ENCODE measurements at places on chromosomes 16 and 17.

- DNase-seq = no peak
Measured at GRCh38 chr17:60371818-60372510, 20.0 kb downstream of the USP32 start.

DNA sequence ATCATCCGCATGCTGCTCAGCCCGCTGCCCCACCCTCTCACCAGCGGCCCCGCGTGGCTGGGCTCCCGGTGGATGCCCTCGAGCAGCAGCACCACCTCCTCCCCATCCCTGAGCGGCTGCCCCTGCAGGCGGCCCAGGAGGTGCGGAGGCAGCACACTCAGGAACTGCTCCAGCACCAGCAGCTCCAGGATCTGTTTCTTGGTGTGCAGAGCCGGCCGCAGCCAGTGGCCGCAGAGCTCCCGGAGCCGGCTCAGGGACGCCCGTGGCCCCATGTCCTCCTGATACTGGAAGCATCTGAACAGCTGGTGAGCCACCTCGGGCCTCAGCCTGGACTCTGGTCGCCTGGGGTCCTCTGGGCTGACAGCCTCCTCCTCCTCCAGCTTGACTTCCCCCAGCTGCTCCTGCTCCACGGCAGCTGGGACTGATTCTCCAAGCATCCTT lies 6.6 kb downstream of the ZSCAN10 start:
- no peak for DNase-seq

DNA sequence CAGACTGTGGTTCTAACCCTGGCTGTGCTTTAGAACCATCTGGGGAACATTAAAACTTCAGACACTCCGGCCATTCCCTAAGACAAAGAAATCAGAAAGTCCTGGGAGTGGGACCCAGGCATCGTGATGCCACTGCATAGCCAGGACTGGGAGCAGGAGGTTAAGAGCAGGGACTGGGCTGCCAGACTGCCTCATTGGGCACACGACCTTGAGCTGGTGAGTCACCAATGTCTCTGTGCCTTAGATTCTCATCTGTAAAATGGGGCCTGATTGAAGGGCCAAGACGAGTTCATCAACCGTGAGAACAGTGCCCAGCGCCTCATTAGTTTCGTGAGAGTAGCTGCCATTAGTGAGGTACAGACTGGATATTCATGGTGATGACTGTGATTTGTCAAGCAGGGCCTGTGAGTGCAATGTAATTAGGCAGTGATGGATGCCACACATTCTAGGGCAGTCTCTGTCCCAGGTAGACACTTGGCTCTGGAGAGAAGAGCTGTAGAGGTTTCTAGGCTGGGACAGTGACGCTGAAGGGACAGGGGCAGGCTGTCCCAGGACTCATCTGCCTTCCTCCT lies 196.8 kb downstream of the NTN1 start:
- DNase-seq = no peak

- DNase-seq = no peak
Measured at GRCh38 chr17:75142236-75142971, 10.9 kb upstream of the NT5C start.

GRCh38 chr16:60279061-60279665 lies 1545.0 kb upstream of the GOT2 start:
- no peak for DNase-seq

DNA sequence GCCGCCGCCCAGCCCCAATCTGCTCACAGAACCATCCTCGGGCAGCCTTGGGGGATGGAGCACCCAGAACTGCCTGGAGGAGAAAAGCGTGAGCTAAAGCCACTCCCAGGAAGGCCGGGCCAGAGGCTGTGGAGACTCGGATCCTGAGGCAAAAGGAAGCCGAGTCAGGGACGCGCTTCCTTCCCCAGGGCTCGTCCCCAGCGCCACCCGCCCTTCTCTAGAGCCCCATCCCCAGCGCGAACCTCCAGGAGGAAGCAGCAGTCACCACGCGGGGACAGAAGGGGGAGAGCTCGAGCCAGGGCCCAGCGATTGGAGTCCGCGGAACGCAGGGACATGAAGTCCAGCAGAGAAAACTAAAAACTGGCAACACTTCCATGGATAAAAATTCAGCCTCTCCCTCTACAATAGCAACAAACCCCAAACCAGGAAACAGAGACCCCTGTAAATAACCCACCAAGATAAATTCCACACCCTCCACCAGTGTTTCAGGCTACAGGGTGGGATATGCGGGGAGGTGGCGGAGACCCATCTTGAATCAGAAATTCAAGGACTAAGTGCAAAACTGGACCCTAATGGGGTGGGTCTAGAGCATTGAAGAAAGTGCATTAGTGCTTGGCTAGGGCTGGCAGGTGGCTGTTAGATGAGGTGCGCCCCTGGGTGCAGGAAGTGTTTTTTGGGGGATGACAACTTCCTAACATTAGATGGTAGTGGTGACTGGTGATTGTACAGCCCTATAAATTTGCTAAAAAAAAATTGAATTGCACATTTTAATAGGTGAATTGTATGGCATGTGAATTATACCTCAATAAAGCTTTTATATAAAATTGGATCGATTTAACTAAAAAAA lies 116.1 kb upstream of the METRNL start:
- DNase-seq = no peak

DNA sequence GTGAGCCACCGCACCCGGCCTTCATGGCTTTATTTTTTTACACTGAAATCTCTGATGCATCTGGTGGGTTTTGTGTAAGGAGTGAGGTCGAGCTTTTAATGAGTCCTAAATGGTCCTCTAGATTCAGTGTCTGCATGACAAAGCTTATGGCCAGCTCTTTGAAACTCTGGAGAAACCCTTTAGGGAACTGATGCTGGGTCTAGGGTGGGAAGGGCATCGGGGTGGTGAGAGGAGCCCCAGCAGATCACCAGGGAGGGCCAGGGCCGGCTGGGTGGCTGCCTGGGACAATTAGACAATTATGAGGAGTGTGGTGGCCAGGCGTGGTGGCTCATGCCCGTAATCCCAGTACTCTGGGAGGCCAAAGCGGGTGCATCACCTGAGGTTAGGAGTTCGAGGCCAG lies 93.9 kb downstream of the SEC14L1 start:
- no peak for DNase-seq

DNA sequence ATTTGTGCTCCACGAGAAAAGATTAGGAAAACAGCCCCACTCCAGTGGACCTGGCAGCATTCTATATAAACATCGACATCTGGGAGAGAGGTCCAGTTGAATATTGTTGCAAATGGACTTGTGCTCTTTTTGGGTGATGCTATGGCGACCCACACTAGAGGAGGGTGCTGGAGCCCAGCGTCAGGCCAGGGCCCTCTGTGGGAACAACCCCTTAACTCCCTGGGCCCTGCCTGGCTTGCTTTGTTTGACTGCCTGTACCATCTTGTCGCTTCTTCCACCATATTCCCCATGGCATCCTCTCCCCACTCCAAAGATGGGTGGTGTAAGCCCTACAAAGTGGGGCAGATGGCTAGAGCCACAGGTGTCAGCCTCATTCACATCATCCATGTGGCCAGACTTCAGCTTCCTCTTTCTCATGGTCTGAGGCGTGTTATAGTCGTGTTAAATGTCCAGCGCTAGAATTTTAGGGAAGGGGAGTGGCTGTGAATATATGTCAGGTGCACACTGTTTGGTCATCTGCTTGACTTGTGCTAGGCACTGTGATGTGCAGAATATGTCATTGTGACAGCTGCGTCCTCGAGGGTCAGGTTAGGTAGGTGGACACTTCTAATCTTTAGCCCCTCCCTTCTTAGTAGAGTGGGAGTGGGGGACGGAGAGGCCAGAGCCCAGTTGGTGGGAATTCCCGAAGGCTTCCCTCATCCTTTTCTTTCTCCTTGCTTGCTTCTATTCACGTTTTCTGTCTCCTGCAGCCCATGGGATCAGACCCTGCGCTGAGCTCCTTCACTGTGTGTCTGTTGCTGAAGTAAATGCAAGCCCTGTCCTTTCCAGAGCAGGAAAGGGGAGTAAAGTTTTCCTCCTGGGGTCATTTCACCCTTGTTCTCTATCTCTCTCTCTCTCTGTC lies 49.8 kb downstream of the MPRIP start:
- no peak for DNase-seq

DNA sequence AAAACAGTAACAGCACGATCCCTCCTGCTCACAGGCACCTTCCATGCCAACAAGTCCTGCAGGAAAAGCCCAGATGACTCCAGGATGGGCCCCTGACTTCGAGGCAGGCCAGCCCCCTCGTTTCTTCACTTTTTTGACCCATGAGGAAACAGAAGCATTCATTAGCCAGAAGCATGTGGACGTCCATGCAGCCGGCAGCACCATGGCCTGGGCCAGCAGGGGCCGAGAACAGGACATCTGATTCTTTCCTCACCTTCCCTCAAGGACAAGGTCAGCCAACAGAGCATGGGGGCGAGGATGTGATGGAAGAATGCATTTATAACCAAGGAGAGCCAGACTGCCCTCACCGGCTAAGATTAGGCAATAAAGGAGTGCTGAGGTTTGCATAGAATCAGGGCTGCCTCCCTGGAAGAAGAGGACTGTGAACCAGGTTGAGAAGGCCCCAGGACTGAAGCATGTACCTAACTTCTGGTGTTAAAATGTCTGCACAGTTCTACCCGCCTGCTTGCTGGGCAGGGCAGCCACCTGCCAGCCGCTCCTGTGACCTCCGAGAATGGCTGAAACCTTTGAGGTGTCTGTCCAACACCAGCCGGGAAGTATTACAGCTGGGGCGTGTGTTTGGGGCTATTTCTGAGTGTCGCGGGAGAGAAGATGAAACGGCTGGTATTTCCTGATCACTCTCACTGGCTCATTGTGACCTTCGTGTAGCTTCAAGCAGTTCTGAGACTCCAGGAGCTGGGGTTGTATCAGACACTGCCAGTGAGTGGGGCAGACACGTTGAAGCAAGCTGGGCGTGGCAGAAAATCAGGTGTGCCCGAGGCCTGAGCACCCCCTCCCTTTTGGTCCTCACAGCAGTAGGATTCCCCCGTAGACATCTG lies 94.0 kb upstream of the TNRC6C start:
- no peak for DNase-seq

- DNase-seq = no peak
Measured at GRCh38 chr16:58744497-58744896, 10.4 kb upstream of the GOT2 start.

GRCh38 chr17:81417049-81417878 lies 22.0 kb downstream of the BAHCC1 start:
- DNase-seq = no peak

GRCh38 chr17:67912656-67913055 lies 83.6 kb downstream of the C17orf58 start:
- DNase-seq = no peak

DNA sequence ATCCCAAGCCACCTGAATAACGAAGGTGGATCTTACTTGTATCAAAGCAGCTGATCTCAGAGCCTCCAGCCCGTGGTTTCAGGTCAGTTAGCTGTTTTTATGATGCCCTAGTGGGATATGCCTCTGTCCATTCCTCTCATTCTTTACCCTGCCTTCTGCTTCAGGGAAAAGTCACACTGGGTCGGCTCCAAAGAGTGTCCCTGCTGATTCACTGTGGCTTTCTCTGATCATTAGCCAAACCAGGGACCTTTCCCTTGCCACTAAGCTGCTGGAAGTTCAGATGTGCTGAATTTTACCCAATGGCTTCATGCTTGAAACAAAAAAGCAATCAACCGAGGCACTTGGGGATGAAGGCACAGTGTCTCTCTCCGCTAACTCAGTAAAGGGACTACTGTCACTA lies 170.2 kb upstream of the SALL1 start:
- no peak for DNase-seq

DNA sequence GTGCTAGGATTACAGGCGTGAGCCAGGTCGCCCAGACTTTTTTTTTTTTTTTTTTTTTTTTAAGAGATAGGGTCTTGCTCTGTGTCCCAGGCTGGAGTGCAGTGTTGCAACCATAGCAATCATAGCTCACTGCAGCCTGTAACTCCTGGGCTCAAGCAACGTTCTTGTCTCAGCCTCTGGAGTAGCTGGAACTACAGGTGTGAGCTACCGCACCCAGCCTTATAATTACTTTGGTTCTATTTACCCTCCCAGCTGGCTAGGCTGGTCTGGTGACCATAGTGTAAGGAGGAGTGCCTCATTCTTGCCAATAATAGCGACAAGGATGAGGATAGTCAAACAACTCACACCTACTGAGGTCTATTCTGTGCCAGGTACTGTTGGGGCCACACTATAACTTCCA lies 39.6 kb upstream of the USP7 start:
- DNase-seq = no peak

GRCh38 chr16:56275076-56275475 lies 83.8 kb downstream of the GNAO1 start:
- no peak for DNase-seq

- DNase-seq = no peak
Measured at GRCh38 chr17:17189559-17189958, 16.6 kb downstream of the PLD6 start.

- DNase-seq = no peak
Measured at GRCh38 chr17:2693561-2694380, 17.8 kb downstream of the CLUH start.

GRCh38 chr16:49564496-49565229 lies 191.1 kb downstream of the C16orf78 start:
- DNase-seq = no peak

DNA sequence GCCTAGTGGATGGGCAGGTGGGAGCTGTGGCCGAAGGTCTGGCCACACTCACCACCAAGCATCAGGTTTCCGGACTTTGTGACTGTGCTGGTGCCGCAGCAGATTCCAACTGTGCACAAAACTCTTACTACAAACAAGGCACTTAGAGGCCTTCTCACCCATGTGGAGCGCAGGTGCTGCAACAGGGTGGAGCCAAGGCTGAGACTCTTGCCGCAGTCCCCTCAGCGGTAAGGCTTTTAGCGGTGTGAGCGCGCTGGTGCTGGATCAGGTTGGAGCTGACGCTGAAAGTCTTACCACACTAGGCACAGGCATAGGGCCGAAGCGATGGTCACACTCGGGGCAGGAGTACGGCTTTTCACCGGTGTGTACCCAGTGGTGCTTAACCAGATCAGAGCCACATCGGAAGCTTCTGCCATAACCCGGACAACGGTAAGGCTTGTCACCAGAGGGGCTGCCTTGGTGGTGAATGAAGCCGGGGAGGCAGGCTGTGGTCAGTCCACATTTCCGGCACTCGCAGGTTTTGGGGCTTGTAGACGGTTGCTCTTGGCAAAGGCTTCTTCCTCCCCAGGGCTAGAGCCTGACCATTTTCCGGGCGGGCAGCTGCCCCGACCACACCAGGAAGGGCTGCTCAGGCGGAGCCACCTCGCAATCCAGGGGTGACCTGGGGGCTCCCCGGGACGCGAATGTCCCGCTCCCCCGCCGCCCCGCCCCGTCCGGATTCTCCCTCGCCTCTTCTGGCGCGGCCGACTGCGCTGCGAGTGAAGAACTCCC lies 1.0 kb upstream of the ARMC5 start:
- DNase-seq = peak; percentile 69

- DNase-seq = no peak
Measured at GRCh38 chr17:36791150-36791941, 145.9 kb upstream of the LHX1 start.

DNA sequence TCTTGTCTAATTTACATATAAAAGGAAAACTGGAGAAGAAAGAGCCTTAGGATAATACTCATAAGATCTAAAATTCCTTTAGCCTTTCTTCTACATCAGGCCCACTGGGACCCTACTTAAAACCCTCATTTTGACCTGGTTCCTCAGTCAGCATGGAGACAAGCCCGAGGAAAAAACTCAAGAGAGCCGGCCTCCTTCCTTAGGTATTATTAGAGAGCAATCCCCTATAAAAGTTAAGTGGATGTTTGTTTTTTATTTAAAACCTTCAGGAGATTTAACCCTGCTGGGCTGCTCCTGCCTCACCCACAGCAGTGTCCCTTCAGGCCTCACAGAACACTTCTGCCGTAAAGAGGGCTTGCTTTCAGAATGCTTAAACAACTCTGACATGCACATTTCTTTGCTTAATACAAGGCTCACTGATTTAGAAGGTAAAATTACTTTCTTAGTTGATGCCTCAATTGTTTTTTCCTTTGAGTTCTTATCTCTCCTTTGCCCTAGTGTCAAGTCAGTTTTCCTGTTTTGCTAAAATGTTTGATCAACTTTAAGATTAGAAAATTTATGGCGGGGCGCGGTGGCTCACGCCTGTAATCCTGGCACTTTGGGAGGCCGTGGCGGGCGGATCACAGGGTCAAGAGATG lies 145.6 kb upstream of the TBX2 start:
- no peak for DNase-seq

Measured in SHP77 (cell line).